ENCODE measurements at places on chromosomes 16 and 17.
A peak's percentile ranks its signal among the peaks of the same experiment; 100 is the strongest.

GRCh38 chr17:4948931-4949320, 596 bp upstream of the PFN1 start:
- DNase-seq = peak; percentile 94

DNA sequence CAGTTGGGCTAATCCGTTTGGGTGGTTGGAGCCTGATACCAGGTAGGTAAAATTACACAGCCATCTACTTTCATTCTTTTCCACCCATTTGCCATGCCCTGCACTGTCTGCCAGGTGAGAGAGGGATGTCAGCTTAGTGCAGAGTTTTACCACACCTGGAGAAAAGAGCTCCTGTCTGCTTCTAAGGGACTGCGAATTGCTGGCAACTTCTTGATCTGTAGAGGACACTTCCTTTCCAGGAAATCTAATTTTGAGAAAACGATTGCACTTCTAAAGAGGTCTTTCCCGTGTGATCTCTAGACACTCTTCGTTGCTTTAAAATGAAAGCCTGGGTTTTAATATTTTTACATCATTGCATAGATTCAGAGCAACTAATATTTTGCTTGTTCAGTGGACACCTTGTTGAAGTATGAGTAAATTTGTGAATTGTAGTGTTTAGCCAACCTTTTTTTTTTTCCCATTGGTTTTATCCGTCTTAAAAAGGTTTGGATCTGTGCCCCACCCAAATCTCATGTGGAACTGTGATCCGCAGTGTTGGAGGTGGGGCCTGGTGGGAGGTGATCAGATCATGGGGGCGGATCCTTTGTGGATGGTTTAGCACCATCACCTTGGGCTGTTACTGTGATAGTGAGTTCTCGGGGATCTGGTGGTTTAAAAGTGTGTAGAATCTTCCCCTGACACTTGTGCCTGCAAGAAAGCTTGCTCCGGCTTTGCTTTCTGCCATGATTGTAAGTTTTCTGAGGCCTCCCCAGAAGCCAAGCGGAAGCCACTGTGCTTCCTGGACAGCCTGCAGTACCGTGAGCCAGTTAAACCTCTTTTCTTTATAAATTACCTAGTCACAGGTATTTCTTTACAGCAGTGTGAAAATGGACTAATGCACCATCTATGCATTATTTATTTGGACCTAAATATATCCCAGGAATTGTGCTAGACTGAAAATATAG, 104.6 kb downstream of the PRKCA start:
- DNase-seq = no peak

DNA sequence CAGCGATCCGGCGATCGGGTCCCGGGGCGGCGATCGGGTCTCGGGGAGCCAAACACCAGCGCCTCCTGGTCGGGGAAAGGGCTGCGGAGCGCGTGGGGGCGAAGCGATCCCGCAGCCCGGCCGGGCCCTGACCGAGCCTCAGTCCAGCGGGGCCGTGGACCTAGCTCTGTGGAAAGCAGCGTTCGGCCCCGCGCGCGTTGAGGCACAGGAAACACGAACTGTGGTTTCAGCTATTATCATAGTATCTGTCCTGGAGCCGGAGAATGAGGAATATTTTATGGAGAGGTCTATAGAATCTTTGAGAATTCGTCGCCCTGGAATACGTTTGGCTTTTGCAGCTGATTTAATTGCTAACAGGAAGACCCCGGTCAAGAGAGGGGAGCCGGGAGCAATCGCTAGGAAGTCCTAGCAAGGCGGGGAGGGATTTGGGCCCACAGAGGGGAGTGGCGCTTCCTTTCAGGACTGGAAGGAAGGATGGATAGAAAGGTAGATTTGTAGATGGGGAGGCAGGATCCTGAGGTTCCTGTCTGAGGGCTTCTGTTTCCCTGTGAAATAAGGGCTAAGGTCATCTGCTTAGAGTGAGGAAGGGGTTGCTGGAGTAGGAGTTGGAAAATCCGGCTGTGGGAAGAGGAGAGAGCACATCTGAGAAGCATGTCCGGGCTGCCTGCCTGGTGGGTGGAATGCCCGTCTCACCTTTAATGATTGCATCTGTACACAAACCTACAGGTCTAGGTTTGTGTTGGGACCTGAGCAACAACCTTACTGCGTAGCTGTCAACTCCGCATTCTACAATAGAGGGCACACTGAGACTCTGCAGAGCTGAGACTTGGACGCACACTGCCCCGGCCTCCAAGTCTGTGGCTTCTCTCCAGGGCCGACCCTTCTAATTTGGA, 770 bp downstream of the CCNF start:
- peak; percentile 39 for DNase-seq

DNA sequence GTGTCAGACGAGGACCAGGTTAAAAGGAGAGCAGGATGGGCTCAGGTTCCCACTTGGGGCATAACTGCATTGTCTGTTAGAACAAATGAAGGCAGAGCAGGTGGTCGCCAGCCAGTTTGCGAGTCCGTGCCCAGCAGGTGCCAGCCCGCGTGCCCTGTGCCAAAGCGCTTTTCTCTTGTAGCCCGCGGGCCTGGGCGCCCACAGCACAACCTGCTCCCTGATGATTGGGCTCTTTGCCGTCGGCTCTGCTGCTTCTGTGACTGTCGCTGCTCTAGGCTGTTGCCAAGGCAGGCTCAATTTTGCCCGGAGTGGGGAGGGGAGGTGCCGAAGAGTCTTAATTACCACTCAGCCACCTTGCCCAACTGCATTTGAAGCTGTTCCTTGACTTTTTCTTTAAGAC, 21.1 kb downstream of the KNOP1 start:
- DNase-seq = no peak

- DNase-seq = no peak
Measured at GRCh38 chr17:15029469-15029868, 235.7 kb downstream of the PMP22 start.
